ENCODE measurements at places on chromosomes 12 and 14.

DNA sequence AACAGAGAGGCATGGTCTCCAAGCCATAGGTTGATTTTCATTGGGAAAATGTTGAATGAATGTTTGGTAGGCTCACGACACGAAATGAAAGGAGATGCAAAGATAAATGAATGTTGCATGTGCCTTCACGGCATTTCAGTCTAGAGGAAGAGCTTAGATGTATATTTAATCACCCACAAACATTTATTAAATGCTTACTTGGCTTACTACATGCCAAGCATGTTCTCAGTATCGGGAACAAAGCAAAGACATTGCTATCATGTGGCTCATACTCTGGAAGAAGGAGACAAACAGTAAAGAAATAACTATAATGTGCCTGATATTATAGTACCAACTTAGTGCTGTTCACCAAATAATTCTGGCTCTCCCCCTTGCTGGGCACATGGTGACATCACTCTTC is 133.5 kb downstream of the LLPH start:
- DNase-seq, result no peak

- no peak for DNase-seq
Observed at GRCh38 chr14:71589609-71590008, 342.6 kb upstream of the RGS6 start.

DNA sequence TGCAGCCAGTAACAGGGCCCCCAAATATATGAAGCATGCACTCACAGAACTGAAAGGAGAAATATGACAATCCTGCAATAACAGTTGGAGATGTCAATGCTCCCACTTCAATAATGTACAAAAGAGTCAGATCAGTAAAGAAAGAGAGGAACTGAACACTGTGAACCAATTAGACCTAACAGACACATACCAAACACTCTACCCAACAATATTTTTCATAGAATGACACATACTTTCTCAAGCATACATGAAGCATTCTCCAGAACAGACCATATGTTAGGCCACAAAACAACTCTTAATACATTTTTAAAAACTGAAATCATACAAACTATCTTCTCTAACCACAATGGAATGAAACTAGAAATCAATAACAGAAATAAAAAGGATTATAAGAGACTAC is 80.2 kb downstream of the ELK3 start:
- no peak for DNase-seq

GRCh38 chr14:65850429-65851135 is 438.1 kb downstream of the FUT8 start:
- no peak for DNase-seq

DNA sequence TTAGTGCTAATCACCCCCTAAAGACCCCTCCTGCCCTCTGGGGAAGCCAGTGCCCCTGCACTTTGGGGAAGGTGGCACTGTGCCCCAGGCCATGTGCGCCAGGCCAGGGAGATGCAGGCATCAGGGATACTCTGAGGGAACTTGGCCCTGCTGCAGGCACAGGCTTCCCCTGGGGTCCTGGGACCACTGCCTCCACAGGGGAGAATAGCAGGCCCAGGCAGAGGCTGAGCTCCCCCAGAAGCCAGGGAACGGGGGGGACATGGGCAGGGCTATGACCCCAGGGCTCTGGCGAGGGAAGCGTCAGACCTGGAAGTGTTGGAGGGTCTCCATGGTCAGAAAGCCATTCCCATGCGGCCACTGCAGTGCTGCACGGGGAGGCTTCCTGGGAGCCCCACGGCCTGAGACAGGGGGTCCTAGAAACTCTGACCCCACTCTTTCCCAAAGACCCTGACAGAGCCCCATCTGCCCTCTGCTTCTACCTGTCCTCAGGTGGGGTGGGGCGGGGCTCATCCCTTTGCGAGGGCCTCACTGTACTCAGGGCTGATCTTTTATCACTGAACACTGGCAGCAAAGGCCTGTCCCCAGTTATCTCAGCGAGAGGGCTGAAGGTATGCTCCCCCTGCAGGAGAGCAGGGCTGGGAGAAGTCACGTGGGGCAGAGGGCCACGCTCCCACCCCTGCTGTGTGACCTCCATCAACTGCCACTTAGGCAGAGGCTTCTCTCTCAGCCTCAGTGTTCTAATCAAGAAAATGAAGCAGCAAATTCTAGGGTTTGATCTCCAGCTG is 160.0 kb downstream of the CALM1 start:
- no peak for DNase-seq

GRCh38 chr12:65845751-65846537 is 21.7 kb downstream of the HMGA2 start:
- DNase-seq, result no peak
